ENCODE measurements at places on chromosomes 5 and 9. TPM values are rescaled to one million over a fixed set of nuclear protein-coding genes. Genes with fewer than 3 reads are reported as not detected.

PDCD1LG2 gene
- total RNA-seq, result 1.4 TPM

TLR4 gene
- 9.9 TPM for total RNA-seq

DRD1 gene
- total RNA-seq, result 0.55 TPM

FAM151B gene
- 6.2 TPM for total RNA-seq

DNA sequence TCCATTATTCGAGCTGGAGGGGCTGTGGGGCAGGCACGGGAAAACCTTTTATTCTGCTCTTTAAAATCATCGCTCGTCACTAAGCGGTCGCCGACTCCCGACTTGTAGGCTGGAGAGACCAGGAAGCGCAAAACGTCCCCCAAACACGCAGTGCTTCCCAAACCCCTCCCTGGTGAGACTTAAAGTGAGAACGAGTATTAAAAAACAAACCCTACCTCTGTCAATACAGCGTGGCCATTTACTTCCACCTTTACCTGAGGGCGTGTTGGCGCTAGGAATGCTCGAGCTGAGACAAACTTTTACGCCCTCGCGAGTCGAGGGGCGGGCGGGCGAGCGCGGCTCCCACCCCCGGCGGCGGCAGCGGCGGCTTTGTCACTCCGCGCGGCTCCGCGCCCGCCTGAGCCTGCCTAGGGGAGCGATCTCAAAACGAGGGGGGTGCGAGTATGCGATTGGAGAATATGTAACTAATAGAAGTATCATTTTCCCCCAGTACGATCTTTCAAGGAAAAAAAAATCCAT lies at the start of gene NR2F1-AS1:
NR2F1-AS1 (minus strand) TSS at position 293 of the 519 bp plus-strand sequence.
- no peak for DNase-seq
